ENCODE measurements at places on chromosomes 1 and 21.

DNA sequence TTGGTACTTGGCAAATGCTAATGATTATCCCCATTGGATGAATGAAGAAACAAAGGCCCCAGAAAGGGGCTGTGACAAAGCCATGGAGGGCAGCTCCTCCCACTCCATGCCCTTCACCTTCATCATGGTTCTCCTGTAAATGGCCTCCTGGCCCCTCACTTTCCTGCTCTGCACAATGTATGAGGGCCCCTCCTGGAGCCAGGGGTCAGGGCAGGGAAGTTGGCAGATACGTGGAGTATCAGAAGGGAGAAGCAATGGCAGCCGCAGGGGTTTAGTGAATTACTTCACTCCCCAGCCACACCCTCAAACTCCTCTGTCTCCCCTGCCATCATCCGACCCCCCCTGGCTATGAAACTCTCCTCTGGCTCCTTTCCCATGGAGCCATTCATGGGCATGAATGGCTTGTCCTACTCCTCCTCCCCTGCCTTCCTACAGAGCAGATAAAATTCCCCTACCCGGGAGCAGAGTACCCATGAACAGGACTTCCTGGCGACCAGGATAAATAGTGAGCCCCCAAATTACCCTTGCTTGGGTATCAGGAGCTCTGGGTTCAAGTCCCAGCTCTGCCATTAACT lies 86.3 kb downstream of the CAMK2N1 start:
- H3K27ac ChIP-seq: no peak overlapping the region
- H3K4me3 ChIP-seq: no peak overlapping the region
- H3K27me3 ChIP-seq: peaks cover 47% of the 10 kb centered on the region
- H3K4me1 ChIP-seq: no peaks in the 10 kb centered on the region
- no peak for DNase-seq

DNA sequence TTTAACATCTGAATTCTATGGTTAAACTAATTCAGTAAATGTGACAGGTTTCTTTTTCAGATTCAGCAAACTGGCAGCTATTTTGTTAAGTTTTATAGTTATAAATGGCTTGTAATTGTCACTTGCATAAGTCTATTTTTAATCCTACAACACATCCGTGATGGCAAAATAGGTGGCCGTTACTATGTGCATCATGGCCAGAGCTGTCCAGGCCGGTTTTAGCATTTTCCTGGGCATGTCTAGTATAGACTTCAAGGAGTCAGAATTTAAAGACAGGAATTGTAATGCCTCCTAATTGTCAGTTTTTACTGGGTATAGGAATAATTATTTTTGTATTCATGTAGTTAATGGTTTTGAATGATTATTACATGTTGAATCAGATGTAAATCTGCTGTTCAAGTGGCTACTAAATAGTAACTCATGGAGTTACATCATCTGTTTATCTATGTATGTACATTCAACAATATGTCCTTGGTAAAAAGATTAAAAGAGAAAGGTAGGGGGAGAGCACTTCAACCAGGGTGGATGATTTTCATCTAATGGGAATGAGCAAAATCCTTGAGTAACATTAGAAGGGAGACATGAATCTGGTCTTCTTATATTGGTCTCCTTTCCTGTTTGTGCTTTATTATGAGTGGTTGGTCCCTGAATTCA lies 3.2 kb upstream of the B3GALT2 start:
- H3K36me3 ChIP-seq: peaks cover 23% of the 10 kb centered on the region
- DNase-seq: no peak
- peaks cover 42% of the 10 kb centered on the region for H3K4me1 ChIP-seq
- H3K27me3 ChIP-seq: no peaks in the 10 kb centered on the region
- no peak overlapping the region for H3K4me3 ChIP-seq

DNA sequence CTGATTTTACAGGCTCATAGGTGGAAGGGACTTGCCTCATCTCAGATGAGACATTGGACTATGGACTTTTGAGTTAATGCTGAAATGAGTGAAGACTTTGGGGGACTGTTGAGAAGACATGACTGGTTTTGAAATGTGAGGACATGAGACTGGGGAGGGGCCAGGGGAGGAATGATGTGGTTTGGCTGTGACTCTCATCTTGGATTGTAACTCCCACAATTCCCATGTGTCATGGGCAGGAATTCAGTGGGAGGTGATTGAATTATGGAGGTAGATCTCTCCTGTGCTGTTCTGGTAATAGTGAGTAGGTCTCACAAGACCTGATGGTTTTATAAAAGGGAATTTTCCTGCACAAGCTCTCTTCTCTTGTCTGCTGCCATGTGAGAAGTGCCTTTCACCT lies 20.8 kb downstream of the SCYL3 start:
- H3K4me3 ChIP-seq: no peak overlapping the region
- H3K4me1 ChIP-seq: peaks cover 8% of the 10 kb centered on the region
- no peaks in the 10 kb centered on the region for H3K27me3 ChIP-seq
- no peak overlapping the region for H3K27ac ChIP-seq
- peaks cover 75% of the 10 kb centered on the region for H3K36me3 ChIP-seq

DNA sequence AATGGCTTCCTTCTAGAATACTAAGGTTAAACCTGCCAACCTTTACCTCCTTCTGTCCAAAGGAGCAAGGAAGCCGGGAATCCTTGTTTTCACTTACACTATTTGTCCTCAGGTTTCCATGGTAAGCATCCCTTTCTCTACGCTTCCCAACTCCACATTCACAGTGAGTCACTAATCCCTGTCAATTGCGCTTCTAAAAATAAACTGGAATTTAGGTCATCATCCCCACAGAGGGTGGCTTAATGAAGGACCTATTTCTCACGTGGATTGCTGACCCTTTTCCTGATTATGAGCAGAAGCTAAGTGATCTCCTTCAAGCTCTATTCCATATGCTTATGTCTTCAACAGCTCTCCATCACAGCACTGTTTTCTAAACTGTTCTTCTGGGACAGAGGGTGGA lies 39.9 kb upstream of the ABCA4 start:
- no peak overlapping the region for H3K4me3 ChIP-seq
- no peaks in the 10 kb centered on the region for H3K36me3 ChIP-seq
- H3K27ac ChIP-seq: no peak overlapping the region
- H3K27me3 ChIP-seq: peaks cover 14% of the 10 kb centered on the region
- H3K4me1 ChIP-seq: no peaks in the 10 kb centered on the region

GRCh38 chr1:6438047-6438525 lies 13.5 kb downstream of the ESPN start:
- H3K4me3 ChIP-seq: no peak overlapping the region
- H3K27ac ChIP-seq: no peak overlapping the region
- peak; percentile 85 for DNase-seq
- no peaks in the 10 kb centered on the region for H3K36me3 ChIP-seq

GRCh38 chr21:38999161-38999560 lies 184.1 kb downstream of the PSMG1 start:
- no peak overlapping the region for H3K27ac ChIP-seq
- peaks cover 12% of the 10 kb centered on the region for H3K27me3 ChIP-seq
- H3K36me3 ChIP-seq: no peaks in the 10 kb centered on the region
- no peak for DNase-seq
- H3K4me3 ChIP-seq: no peak overlapping the region

DNA sequence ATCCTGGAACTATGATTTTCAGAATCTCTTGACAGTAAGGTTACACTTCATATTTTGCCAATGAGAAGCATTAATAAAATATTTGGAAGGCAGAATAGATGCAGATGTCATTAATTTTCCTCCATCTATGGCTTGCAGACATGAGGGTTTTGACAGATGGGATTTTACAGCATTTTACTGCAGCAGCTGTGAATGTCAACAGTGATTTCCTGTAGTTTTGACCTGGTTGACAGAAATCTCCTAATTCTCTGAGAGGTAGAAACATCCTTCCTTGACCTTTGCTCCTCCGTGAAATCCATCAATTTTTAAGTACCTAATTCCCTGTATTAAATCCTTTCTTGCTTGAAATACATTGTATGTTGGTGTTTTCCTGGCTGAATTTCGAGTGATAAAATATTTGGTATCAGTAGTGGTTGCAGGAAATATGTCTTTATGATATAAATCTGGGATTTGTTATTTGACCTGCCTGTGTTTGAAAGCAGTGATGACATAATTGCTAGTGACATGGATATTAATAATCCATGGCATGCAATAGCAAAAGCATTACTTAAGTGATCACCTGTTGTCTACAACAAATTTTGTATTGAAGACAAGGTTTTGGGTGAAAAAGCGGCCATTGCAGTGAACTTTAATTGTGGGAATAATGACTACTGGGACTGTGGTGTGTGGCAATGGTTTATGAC lies 73.9 kb downstream of the HLX start:
- no peak overlapping the region for H3K27ac ChIP-seq
- no peak overlapping the region for H3K4me3 ChIP-seq
- no peak for DNase-seq
- H3K27me3 ChIP-seq: no peaks in the 10 kb centered on the region
- H3K36me3 ChIP-seq: peaks cover 1% of the 10 kb centered on the region

DNA sequence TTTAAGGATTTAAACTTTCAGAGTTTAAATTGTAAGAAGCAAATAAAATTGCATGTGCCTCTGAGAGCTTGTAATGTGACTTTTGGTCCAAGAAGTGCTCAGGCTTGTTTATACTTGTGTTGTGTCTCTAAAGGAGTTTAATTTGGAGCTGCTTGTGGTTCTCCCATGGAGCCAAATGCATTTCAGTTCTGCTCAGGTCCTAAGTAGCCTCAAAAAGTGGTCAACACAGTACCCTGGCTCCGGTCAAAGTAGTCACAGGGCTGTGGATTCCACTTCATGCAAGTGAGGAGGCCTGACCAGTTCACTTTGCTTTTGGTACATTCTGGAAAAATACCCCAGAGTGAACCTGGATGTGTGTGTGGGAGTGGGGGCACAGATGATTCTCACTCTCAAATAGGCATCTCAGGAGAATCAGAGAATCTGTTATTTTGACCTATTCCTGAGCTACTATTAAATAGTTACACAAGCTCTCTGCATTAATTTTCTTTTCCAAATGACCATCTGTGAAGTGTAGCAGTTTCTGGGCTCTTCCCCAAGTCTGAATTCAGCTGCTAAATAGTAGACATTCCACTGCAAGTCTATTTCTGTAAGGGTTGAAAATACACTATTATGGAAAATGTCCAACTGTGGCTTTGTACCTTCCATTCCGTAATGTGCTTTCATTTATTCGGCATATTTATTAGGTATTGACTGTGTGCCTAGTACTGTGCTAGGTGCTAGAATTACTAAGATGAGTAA lies 31.7 kb upstream of the AGO1 start:
- H3K4me3 ChIP-seq: no peak overlapping the region
- H3K27ac ChIP-seq: no peak overlapping the region
- H3K4me1 ChIP-seq: no peaks in the 10 kb centered on the region

- H3K36me3 ChIP-seq: no peaks in the 10 kb centered on the region
- no peaks in the 10 kb centered on the region for H3K4me1 ChIP-seq
- no peak for DNase-seq
- peaks cover 3% of the 10 kb centered on the region for H3K27me3 ChIP-seq
Measured at GRCh38 chr1:94746635-94747525, 73.3 kb upstream of the SLC44A3 start.

GRCh38 chr1:109259674-109260557 lies 10.6 kb downstream of the CELSR2 start:
- peaks cover 2% of the 10 kb centered on the region for H3K36me3 ChIP-seq
- H3K27ac ChIP-seq: no peak overlapping the region
- H3K4me3 ChIP-seq: no peak overlapping the region
- no peaks in the 10 kb centered on the region for H3K4me1 ChIP-seq
- no peak for DNase-seq
- no peaks in the 10 kb centered on the region for H3K27me3 ChIP-seq

DNA sequence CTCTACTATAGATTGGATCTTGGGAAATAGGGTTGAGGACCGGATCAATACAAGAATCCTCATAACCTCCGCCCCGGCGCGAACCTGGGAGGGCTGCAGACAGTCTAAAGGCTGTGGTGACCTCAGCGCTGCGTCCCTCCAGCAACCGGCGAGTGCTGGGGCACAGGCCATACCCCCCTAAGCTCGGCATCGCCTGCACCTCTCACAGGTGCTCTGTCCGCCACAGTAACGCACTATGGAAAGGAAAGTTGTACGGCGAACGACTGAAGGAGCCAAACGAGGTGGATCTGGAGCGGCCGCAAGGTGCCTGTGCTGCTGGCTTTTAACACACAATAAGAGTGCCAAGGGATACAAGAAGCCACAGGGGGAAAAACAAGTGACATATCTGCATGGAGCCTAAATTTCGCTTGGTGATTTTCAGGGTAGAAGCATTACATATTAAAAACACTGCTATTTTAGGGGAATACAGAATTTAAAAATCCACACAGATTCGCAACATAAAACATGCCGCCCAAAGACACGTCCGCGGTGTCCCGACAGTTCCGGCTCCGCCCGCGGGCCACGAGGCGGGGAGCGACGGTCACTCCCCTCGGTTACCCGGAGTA lies 1.4 kb upstream of the RBM15 start:
- peaks cover 31% of the 10 kb centered on the region for H3K36me3 ChIP-seq
- no peaks in the 10 kb centered on the region for H3K27me3 ChIP-seq
- no peak overlapping the region for H3K27ac ChIP-seq
- peak; percentile 65 for DNase-seq
- no peak overlapping the region for H3K4me3 ChIP-seq
- peaks cover 37% of the 10 kb centered on the region for H3K4me1 ChIP-seq

GRCh38 chr1:204431310-204432184 lies 19.9 kb upstream of the PPP1R15B start:
- H3K27ac ChIP-seq: peak overlapping the region; percentile 45
- no peaks in the 10 kb centered on the region for H3K27me3 ChIP-seq
- H3K36me3 ChIP-seq: peaks cover 31% of the 10 kb centered on the region

GRCh38 chr1:45679123-45679522 lies 7.2 kb downstream of the GPBP1L1 start:
- H3K27ac ChIP-seq: no peak overlapping the region
- H3K27me3 ChIP-seq: no peaks in the 10 kb centered on the region
- no peak for DNase-seq
- H3K36me3 ChIP-seq: peaks cover 1% of the 10 kb centered on the region
- H3K4me3 ChIP-seq: no peak overlapping the region

- H3K36me3 ChIP-seq: no peaks in the 10 kb centered on the region
- H3K4me1 ChIP-seq: no peaks in the 10 kb centered on the region
- no peak overlapping the region for H3K4me3 ChIP-seq
- H3K27me3 ChIP-seq: no peaks in the 10 kb centered on the region
- no peak for DNase-seq
- H3K27ac ChIP-seq: no peak overlapping the region
Measured at GRCh38 chr1:17728123-17728712, 26.9 kb upstream of the ACTL8 start.

- H3K27me3 ChIP-seq: peaks cover 59% of the 10 kb centered on the region
- DNase-seq: no peak
- no peak overlapping the region for H3K27ac ChIP-seq
- no peak overlapping the region for H3K4me3 ChIP-seq
- no peaks in the 10 kb centered on the region for H3K36me3 ChIP-seq
Measured at GRCh38 chr1:61055110-61055614, 27.2 kb upstream of the NFIA start.

GRCh38 chr1:222136869-222137268 lies 395.0 kb upstream of the DUSP10 start:
- no peak overlapping the region for H3K4me3 ChIP-seq
- H3K27ac ChIP-seq: no peak overlapping the region
- H3K4me1 ChIP-seq: no peaks in the 10 kb centered on the region
- H3K36me3 ChIP-seq: no peaks in the 10 kb centered on the region
- no peak for DNase-seq

- H3K4me1 ChIP-seq: peaks cover 18% of the 10 kb centered on the region
- DNase-seq: no peak
- no peaks in the 10 kb centered on the region for H3K36me3 ChIP-seq
- H3K27ac ChIP-seq: no peak overlapping the region
- H3K27me3 ChIP-seq: no peaks in the 10 kb centered on the region
Measured at GRCh38 chr1:214516434-214517326, 34.7 kb downstream of the PTPN14 start.

Data from activated CD4-positive, alpha-beta T cell treated with anti-CD3 and anti-CD28 coated beads for 36 hours (primary cell).